ENCODE measurements at places on chromosomes 5 and 9.

- DNase-seq = no peak
Observed at GRCh38 chr9:137757613-137758029, 120.0 kb upstream of the CACNA1B start.

DNA sequence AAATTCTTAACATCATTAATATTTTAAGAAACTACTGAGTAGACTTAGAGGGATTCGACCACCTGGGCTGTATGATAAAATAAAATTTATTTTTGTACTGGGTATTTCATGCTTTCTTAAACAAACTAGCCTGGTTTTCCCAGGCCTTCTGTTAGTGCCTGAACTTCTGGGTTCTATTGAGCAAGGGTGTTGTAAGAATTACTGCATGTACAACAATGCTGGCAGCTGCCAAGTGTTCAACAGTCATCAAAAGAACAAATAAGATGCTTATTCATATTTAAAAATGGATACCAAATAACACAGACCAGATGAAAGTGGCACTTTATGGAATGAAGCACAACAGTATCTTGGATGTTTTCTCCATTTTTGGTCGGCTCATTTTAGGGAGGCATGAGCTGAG, 123.2 kb upstream of the FBXL7 start:
- DNase-seq = no peak

DNA sequence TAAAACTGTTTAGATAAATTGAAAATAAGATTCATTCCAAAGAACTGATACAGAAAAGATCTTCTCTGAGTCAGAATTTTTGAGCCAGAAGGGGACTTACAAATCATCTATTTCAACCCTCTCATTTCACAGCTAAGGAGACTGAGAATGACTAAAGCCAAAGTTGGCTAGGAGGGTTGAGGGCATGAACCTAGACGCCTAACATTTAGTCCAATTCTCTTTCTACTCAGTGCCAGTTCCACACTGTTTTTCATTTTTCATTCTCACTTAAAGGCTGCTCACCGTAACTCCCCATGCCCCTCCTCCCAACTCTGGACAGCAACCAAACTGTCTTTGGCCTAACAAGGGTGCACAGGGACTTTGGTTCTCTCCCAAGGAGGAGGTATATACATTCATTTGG, 364.0 kb downstream of the NDUFS4 start:
- DNase-seq = no peak

GRCh38 chr9:10678790-10679189, 66.0 kb upstream of the PTPRD start:
- DNase-seq = no peak

GRCh38 chr5:1789834-1790471, 9.7 kb downstream of the MRPL36 start:
- no peak for DNase-seq

DNA sequence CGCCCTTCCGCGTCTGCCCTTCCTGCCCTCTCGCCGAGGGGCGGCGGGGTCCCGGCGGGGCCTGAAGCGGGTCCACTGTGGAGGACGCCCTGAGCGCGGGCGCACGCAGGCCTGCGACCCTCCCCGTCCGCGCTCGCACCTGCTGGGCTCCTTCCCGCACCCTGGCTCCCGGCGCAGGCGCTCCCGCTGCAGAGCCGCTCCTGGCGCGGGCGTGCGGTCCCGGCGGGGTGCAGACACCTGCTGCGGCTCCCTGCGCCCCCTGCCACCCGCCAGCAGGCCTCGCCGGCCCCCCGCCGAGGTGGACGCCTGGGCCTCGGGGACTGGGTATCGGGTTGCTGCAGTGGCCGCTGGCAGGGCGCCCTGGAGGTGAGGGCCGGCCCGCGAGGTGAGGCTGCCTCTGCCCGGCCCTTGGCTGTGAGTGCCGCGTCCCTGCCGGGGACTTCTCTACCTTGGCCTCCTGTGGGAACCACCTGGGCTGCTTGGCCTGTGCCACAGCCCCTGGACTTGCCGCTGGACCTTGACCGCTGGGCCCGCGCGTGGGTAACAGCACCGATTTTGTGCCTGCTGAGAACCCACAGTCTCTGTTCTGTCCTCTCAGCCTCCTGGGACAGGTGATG, 627 bp downstream of the ARRDC1 start:
- DNase-seq = peak; percentile 65

DNA sequence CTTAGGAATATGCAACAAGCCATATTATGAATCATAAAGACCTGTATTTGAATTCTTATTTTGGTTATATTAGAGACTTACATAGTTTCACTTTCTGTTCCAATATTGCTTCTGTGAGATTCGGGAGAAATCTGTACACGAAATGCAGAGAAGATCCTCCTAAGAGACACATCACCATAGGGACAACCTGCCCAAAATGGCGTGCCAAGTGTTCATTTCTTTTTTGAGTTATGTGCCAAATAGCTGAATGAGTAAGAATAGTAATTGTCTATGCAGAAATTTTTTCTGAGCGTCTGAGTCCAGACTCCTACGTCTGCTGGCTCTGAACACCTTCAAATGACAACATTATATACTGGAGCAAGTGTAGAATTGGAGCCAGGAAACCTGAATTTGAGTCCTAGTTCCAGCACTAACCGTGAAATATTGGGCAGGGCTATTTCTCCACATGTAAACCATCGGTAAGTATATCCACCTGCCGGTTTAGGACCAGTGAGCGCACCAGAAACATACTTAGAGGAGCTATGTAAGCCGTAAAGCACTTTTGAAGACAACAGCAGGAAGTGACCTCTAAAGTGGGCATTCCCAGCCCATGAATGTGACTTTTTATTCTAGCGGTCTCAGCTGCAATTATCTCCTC, 163.9 kb upstream of the DMRT1 start:
- no peak for DNase-seq

- DNase-seq = no peak
Observed at GRCh38 chr5:13664377-13664776, 280.1 kb downstream of the DNAH5 start.

GRCh38 chr9:81656004-81656403, 33.3 kb downstream of the TLE1 start:
- DNase-seq = no peak

- DNase-seq = no peak
Observed at GRCh38 chr9:134316449-134317160, 9.7 kb upstream of the RXRA start.

DNA sequence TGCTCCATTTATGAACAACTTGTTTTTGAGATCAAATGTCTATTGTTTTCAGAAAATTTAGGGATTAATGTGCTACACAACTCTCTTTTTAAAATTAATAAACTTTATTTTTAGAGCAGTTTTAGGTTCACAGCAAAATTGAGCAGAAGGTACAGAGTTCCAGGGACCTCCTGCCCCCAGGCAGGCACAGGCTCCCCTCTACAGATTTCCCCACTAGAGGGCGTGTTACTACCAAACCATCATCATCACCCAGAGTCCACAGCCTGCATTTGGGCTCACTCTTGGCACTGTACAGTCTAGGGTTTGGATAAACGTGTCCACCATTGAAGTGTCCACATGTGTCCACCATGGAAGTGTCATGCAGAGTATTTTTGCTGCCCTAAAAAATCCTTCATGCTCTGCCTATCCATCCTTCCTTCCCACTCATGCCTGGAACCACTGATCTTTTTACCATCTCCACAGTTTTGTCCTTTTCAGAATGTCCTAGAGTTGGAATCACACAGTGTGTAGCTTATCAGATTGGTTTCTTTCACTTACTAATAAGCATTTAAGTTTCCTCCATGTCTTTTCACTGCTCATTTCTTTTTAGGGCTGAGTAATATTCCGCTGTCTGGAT, 61.7 kb downstream of the MRPL36 start:
- DNase-seq = peak; percentile 49

GRCh38 chr9:105355781-105356180, 92.1 kb upstream of the FSD1L start:
- no peak for DNase-seq

- no peak for DNase-seq
Observed at GRCh38 chr9:130111786-130112537, 58.3 kb downstream of the GPR107 start.

GRCh38 chr9:92408747-92409478, 4.5 kb upstream of the OGN start:
- no peak for DNase-seq

GRCh38 chr9:105459336-105459735, 11.5 kb downstream of the FSD1L start:
- DNase-seq = no peak

DNA sequence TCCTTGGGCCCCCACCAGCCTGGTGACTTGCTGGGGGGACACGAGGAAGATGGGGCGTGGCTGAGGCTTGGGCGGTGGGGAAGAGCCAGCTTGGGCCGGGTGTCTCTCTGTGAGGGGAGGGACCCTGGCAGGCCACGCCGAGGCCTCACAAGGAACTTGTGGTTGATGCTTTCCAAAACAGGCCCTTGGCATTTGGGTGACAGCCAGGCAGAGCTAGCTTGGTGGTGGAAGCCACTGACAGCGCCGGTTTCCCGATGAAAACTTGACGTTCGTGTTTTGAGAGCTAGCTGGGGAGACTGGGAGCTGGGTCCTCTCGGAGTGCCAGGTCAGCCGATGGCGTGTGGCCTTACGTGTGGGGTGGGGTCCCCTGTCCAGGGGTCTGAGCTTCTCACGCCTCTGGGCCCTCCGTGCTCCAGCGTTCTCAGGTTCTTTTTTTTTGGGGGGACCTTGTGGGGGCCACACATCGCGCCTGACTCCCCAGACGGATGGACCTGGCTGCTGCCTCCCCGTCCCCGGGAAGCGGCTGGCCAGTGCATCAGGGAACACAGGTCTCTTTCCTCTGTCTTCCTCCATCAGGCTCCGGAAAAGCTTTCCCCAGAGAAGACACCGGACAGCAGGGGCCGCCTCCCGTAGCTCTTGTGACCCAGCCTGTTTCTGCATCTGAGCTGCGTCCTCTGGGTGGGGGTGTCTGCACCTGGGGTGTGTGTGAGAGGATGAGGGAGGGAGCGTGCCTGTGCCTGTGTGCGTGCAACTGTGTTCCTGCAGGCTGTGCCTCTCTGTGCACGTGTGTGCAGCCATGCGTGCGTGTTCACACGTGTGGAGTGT, 129.3 kb upstream of the LPCAT1 start:
- peak; percentile 46 for DNase-seq

- no peak for DNase-seq
Observed at GRCh38 chr9:89498852-89499480, 1.1 kb upstream of the SEMA4D start.

DNA sequence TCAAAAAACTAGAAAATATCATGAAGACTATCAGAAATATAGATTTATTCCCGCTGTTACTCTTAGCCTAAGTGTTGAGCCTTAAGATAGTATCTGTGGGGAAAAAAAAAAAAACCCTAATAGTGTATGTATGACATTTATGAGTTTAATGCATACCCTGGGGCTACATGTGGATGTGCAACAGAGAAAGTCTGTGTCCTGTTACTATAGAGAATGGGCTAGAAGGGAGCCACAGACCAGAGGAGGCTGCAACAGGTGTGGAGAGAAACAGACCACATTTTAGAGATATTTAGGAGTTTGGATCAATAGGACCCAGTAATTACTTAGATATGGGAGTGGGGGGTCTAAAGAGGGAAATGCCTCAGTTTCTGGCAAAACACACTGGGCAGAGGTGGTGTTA, 15.4 kb downstream of the RNF130 start:
- DNase-seq = no peak

- no peak for DNase-seq
Observed at GRCh38 chr5:39200081-39200480, 19.3 kb downstream of the FYB1 start.

GRCh38 chr5:134209477-134210245, 16.2 kb downstream of the PPP2CA start:
- no peak for DNase-seq

DNA sequence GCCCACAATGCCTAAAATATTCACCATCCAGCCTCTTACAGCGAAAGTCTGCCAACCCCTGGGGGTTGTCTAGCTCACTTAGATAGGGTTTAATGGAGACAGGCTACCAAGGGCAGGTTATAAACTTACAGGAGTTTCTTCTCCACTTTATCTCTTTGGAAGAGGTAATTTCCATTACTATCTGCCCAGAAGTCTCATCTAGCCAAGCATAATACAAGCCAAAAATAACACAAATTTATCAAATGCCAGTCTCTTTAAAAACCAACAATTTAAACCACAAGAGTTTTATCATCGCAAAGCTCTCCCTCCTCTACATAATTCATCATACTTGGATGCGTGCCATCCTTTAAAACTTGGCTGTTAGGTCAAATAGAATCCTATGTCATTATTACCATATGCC, 6.2 kb downstream of the RBM22 start:
- DNase-seq = no peak

DNA sequence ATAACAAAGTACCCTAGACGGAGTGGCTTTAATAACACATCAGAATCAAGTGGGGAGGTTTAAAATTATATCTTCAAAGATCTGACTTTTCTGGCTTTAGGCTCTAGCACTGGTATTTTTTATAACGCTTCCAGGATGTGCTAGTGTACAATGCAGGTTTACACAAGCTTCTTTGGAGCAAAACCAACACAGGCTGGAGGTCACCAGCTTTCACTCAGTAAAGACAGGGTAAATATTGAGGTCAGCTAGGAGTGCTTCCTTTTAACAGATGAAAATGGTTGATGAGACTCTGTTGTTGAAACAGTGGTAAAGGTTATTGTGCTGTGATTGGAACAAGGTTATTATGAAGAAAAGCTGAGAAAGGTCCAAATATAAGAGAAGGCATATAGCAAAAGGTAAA, 414.2 kb downstream of the TAF11L14 start:
- DNase-seq = no peak

GRCh38 chr9:87198716-87199115, 251.4 kb upstream of the GAS1 start:
- DNase-seq = no peak

- DNase-seq = no peak
Observed at GRCh38 chr9:88745276-88746001, 210.5 kb downstream of the NXNL2 start.

All from ecto neural progenitor cell (in vitro differentiated cells).